Neuronal stem cell (in vitro differentiated cells): ENCODE measurements at places on chromosomes 2 and 18.

DNA sequence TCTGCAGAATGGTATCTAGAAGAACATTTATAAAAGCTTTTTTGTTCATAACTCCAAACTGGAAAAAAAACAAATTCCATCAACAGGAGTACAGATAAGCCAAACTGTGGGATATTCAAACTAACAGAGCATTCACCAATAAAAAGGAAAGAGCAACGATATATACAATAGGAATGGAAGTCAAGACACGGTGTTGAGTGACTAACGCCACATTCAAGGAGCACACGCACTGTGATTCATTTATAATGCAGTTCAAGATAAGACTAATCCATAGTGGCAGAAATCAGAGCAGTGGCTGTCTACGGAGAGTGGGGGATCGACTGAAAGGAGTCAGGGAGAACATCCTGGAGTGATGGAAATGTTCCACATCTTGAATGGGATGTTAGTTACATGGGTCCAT is 70.7 kb downstream of the CABYR start:
- H3K4me1 ChIP-seq = peaks cover 8% of the 10 kb centered on the region
- no peaks in the 10 kb centered on the region for H3K27me3 ChIP-seq
- no peak overlapping the region for H3K4me3 ChIP-seq
- no peak overlapping the region for H3K27ac ChIP-seq
- H3K36me3 ChIP-seq = no peaks in the 10 kb centered on the region

DNA sequence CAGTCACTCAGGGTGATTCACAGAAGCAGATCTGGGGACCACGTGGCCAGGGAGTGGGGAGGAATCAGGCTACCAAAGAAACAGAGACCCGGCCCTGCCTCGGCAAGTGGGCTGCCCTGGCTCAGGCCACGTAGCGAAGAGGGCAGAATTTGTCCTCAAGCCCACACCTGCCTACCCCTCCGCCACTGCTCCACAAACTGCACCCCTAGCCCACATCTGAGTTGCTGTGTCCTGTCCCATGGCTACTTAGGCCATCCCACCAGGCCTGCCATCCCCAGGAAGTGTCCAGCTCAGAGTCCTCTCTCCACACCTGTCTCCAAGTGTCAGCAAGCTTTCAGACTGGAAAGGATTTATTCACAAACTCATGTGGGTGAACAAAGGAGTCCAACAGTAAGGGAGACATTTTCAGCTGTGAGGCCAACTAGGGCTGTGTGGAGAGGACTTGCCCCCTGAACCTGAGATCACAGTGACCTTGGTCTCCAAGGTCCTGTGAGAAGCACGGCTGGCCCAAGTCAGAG is 31.7 kb upstream of the ASPRV1 start:
- peaks cover 37% of the 10 kb centered on the region for H3K36me3 ChIP-seq
- H3K4me1 ChIP-seq = no peaks in the 10 kb centered on the region
- no peak overlapping the region for H3K4me3 ChIP-seq
- H3K27ac ChIP-seq = no peak overlapping the region
- H3K27me3 ChIP-seq = no peaks in the 10 kb centered on the region
- no peak for DNase-seq

DNA sequence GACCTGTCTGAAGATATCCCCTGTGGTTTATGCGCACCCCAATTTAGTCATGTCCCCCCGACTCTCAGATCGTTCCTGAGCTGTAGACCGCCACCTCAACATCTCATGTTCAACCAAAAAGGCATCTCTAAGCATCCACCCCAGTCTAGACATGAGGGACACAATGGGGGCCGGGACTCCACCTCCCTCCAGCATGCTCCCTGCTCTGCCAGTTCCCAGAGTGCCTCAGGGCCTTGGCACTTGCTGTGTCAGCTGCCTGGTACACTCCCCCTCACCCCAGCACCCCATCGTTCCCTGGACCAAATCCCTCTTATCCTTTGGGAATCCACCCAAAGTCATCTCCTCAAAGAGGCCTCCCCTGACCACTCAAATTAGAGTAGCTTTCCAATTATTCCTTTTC is 22.2 kb downstream of the TNS1 start:
- no peak overlapping the region for H3K4me3 ChIP-seq
- DNase-seq = no peak
- H3K4me1 ChIP-seq = no peaks in the 10 kb centered on the region
- peaks cover 32% of the 10 kb centered on the region for H3K27me3 ChIP-seq
- no peaks in the 10 kb centered on the region for H3K36me3 ChIP-seq

- H3K4me1 ChIP-seq = peaks cover 3% of the 10 kb centered on the region
- H3K27ac ChIP-seq = no peak overlapping the region
- DNase-seq = no peak
These were observed 26.2 kb downstream of the ADI1 start for GRCh38 chr2:3492951-3493614.

DNA sequence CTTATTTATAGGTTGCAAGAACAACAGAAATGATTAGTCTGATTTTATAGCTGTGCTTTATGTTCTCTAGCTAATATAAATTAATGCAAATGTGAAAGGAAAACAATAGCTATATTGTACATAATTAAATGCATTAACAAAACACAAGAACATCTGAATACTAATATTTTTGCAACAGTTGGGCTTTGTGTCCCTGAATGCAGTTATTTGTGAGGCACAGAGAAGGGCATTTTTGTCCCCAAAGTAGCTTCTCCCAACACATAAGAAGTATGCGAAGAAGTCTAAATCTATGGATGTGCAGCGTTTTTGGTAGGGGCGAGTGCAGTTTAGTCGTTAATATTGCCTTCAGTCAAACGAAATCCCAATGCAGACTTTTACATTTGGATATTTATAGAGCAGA is 110.0 kb downstream of the MBP start:
- H3K4me1 ChIP-seq = no peaks in the 10 kb centered on the region
- no peak for DNase-seq
- no peaks in the 10 kb centered on the region for H3K27me3 ChIP-seq
- no peak overlapping the region for H3K27ac ChIP-seq
- H3K4me3 ChIP-seq = no peak overlapping the region
- no peaks in the 10 kb centered on the region for H3K36me3 ChIP-seq

DNA sequence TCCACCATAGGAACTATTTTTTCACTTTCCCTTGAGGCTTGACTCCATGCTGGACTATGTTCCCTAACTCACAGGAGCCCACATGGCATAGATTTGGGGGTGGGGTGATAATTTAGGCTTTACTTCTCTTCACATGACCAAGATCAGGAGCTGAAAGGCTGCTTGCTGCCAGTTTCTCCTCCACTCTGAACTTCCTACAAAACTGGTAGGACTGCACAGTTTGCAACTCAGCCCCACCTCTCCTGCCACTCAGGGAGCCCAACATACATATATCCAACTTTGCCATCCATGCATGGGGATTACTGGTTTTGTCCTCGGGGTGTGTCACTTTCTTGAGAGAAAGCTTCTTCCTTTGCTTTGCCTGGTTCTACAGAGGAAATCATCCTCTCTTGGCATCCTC is 14.2 kb downstream of the INO80D start:
- H3K27ac ChIP-seq = no peak overlapping the region
- H3K4me3 ChIP-seq = no peak overlapping the region
- H3K4me1 ChIP-seq = no peaks in the 10 kb centered on the region
- no peaks in the 10 kb centered on the region for H3K36me3 ChIP-seq
- no peak for DNase-seq
- H3K27me3 ChIP-seq = no peaks in the 10 kb centered on the region

GRCh38 chr18:25225151-25225550 is 126.8 kb downstream of the ZNF521 start:
- peaks cover 3% of the 10 kb centered on the region for H3K4me1 ChIP-seq
- no peak overlapping the region for H3K27ac ChIP-seq
- no peak overlapping the region for H3K4me3 ChIP-seq
- no peaks in the 10 kb centered on the region for H3K27me3 ChIP-seq
- H3K36me3 ChIP-seq = peaks cover 89% of the 10 kb centered on the region

GRCh38 chr2:238169048-238169707 is 10.4 kb downstream of the ERFE start:
- H3K4me1 ChIP-seq = no peaks in the 10 kb centered on the region
- peaks cover 38% of the 10 kb centered on the region for H3K36me3 ChIP-seq
- H3K27ac ChIP-seq = no peak overlapping the region

DNA sequence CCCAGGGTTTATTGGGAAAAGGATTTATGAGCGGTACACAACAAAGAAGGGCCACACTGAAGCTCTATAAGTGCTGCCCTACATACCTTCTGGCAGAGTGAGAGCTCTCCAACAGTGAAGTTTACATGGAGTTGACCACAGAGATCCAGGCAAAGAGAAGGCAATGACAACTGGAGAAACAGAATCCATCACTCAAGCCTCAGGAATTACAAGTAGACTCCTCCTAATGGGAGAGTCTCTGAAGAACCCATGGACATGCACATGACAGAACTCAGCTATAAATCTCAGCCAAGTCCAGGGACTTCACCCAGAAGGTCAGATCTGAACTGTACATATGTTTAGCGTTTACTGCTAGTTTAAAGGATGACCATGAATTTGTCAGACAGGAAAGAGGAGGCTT is 164.7 kb downstream of the DNAH7 start:
- H3K36me3 ChIP-seq = no peaks in the 10 kb centered on the region
- no peak overlapping the region for H3K27ac ChIP-seq
- no peaks in the 10 kb centered on the region for H3K27me3 ChIP-seq
- H3K4me1 ChIP-seq = no peaks in the 10 kb centered on the region

GRCh38 chr2:172739661-172740266 is 4.1 kb downstream of the RAPGEF4 start:
- no peak overlapping the region for H3K4me3 ChIP-seq
- peaks cover 45% of the 10 kb centered on the region for H3K27me3 ChIP-seq
- no peaks in the 10 kb centered on the region for H3K36me3 ChIP-seq

DNA sequence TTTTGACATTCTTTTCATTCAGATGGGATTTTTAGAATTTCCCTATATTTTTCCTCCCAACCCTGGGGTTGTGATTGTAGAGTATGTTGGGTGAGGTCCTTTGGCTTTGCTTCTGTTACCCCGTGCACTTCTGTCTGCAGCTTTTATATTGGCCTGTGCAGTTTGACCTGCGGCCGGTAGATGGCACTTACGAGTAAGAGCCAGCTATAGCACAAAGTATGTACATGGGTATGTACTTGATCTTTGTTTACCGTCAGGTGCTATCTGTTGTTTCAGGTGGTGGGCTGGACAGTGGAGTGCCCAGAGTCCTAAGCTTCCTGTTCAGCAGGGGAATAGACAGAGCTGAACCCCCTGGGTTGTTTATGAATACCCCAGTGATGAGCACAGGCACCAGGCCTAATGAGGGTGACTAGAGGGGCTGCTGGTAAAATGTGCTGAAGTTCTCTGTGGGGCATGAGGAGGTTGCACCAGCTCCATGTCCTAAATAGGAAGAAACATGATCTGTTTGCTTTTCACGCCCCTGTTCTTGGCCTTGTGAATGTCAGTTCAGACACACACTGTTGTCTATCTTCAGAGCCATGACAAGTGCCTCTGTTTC is 58.9 kb upstream of the THUMPD2 start:
- no peaks in the 10 kb centered on the region for H3K27me3 ChIP-seq
- no peak overlapping the region for H3K27ac ChIP-seq
- no peaks in the 10 kb centered on the region for H3K36me3 ChIP-seq
- no peak for DNase-seq
- no peak overlapping the region for H3K4me3 ChIP-seq
- no peaks in the 10 kb centered on the region for H3K4me1 ChIP-seq

- H3K27ac ChIP-seq = no peak overlapping the region
- no peaks in the 10 kb centered on the region for H3K36me3 ChIP-seq
- H3K27me3 ChIP-seq = no peaks in the 10 kb centered on the region
- no peak overlapping the region for H3K4me3 ChIP-seq
These were observed 12.0 kb upstream of the IMPACT start for GRCh38 chr18:24414349-24415003.

GRCh38 chr18:13381331-13381730 is 162.8 kb downstream of the LDLRAD4 start:
- DNase-seq = no peak
- no peaks in the 10 kb centered on the region for H3K36me3 ChIP-seq
- no peak overlapping the region for H3K4me3 ChIP-seq
- no peaks in the 10 kb centered on the region for H3K27me3 ChIP-seq

GRCh38 chr2:16068552-16068940 is 128.2 kb downstream of the MYCN start:
- no peak overlapping the region for H3K27ac ChIP-seq
- peaks cover 23% of the 10 kb centered on the region for H3K4me1 ChIP-seq
- H3K27me3 ChIP-seq = no peaks in the 10 kb centered on the region
- no peak for DNase-seq

- H3K4me1 ChIP-seq = peaks cover 2% of the 10 kb centered on the region
- no peaks in the 10 kb centered on the region for H3K36me3 ChIP-seq
- H3K27ac ChIP-seq = no peak overlapping the region
- no peaks in the 10 kb centered on the region for H3K27me3 ChIP-seq
- DNase-seq = no peak
These were observed 51.6 kb downstream of the TSPYL6 start for GRCh38 chr2:54204476-54204875.

DNA sequence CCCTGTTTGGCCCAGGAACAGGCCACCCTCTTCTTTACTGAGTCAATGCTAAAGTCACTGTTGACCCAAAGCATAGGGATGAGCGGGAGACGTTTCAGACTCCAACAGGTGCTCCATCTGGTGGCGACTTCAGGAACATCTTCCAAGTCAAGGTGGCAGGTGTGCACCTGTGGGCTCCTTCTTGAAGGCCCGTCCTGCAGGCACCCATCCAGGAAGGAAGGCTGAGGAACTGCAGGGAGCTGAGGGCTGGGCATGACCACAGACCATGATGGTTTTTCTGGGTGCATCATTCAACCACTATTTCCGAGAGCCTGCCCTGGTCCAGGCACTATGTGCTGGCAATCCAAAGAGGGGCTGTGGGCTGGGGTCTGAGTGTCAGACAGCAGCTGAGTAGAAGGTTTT is 142.8 kb downstream of the NDUFA10 start:
- no peaks in the 10 kb centered on the region for H3K36me3 ChIP-seq
- H3K27ac ChIP-seq = no peak overlapping the region
- H3K4me3 ChIP-seq = no peak overlapping the region
- H3K27me3 ChIP-seq = no peaks in the 10 kb centered on the region
- DNase-seq = peak; percentile 32

DNA sequence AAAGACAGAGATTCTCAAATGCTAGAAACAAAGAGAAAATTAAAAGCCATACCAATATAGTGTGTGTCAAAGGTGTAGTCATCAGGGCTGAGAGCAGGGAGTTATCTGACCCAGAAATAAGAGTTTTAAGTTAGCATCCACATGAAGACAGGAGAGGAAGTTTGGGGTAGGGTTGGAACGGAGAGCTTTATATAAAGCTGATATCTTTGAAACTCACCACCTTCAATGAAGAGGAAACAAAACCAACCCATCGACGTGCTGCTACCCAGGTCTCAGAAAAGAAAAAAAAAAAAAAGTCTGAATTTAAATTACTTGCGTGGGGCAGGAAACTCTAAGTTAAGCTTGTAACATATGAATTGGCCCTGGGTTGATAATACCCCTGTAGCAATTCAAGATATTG is 42.4 kb downstream of the ARL4C start:
- no peaks in the 10 kb centered on the region for H3K36me3 ChIP-seq
- no peak for DNase-seq
- H3K27me3 ChIP-seq = no peaks in the 10 kb centered on the region

DNA sequence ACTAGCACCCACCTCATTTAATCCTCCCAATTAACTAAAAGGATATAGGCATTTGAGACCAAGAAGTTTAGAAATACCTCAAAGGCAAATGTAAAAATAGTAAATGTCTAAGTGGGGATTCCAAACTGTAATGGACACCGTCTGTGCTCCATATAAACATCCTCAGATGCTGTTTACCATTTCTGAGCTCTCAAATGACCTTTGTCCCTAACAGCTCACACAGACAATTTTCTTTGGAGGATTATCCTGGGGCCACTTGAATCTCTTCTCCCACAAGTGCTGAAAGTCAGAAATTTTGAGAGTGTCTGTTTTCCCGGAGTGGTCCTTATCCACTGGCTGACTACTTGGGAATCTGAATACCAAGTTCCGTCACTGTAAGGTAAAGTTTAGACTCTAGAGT is 1418.9 kb downstream of the LRP1B start:
- H3K4me1 ChIP-seq = no peaks in the 10 kb centered on the region
- no peak overlapping the region for H3K27ac ChIP-seq
- H3K4me3 ChIP-seq = no peak overlapping the region
- no peaks in the 10 kb centered on the region for H3K27me3 ChIP-seq
- no peak for DNase-seq
